ENCODE measurements at places on chromosomes 4 and X. TPM values are rescaled to one million over a fixed set of nuclear protein-coding genes. Genes with fewer than 3 reads are reported as not detected.

- no peak for DNase-seq
Measured at GRCh38 chr4:29711226-29711625, 1008.9 kb upstream of the PCDH7 start.

The ADH1C gene
- 4.6 TPM for total RNA-seq

DNA sequence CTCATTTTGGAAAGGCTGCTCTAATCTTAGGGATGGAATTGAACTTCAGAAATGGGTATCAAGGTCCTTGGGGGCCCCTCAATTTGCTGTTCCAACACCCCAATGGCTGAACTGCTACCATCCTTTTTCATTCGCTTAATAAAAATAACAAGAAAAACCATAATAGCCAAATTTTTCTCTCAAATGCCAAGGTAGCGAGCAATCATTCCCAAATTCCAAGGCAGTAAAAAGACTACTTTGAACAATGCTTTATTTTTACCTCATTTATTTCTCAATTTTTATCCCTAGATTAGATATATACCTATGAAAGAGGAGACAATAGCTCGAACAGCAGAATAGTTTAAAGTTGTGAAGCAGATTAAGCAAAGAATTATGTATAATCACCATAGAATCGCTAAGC lies 323.4 kb upstream of the SLC7A11 start:
- no peak for DNase-seq

The PAGE1 gene
- total RNA-seq: not detected

- DNase-seq: no peak
Measured at GRCh38 chrX:149819371-149819770, 37.6 kb downstream of the MAGEA9 start.

The PRSS12 gene
- total RNA-seq: not detected

DNA sequence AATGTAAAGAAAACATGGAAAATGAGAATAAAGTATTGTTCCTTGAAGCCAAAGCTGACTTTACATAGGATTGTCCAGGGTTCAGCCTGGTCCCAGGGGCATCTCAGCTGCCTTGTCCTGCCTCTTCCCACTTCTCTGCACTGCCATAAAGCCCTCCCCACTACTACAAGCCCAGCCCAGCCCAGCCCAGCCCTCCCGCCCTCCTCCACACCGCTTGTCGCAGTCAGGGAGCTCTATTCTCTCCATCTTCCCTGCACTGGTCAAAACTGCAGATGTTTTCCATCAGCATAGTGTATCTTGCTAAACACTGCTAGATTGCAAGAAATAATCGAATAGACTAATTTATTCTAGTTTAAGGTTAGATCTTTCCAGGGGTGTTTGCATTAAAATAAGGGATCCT lies 100.3 kb downstream of the TENM3 start:
- no peak for DNase-seq

DNA sequence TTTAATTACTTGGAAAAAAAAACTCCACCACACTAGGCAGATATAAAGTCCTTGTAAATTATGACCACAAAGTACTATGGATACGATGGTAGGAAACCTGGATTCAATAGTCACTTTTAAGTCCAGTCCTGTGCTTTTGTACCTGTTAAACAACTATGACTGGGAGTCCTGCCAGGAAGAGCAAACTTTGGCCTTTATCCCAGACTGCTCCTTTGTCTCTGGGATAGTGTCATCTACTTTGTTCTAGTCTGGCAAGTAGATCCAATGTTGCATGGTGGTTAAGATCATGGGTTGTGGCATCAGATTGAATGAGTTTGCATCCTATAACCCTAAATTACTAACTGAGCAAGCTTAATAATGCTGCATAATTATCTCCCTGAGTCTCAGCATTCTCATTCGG lies 175.3 kb upstream of the FGF13 start:
- no peak for DNase-seq

DNA sequence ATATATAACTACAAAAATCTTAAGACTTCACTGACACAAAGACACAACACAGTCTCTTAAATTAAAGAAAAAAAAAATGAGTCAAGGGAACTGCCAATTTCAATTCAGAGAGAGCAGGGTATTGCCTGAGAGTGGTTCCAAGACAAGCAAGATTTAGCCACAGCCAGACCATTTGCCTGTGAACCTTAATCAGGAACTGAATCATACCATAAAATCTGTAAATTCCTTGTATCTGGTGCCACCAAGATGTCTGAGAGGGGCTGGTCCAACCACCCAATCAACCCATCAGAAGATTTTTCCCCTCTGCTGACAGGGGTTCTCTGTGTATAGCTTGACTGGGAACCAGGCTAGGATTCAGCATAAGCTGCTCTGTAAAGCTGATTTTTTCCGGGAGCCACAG lies 159.2 kb downstream of the CPEB2 start:
- no peak for DNase-seq

The EIF2S3 gene
- 60.7 TPM for total RNA-seq

The ADGRL3 gene
- 22.2 TPM for total RNA-seq

The CT45A5 gene
- total RNA-seq: not detected

- DNase-seq: no peak
Measured at GRCh38 chr4:13881892-13882291, 254.4 kb upstream of the BOD1L1 start.

DNA sequence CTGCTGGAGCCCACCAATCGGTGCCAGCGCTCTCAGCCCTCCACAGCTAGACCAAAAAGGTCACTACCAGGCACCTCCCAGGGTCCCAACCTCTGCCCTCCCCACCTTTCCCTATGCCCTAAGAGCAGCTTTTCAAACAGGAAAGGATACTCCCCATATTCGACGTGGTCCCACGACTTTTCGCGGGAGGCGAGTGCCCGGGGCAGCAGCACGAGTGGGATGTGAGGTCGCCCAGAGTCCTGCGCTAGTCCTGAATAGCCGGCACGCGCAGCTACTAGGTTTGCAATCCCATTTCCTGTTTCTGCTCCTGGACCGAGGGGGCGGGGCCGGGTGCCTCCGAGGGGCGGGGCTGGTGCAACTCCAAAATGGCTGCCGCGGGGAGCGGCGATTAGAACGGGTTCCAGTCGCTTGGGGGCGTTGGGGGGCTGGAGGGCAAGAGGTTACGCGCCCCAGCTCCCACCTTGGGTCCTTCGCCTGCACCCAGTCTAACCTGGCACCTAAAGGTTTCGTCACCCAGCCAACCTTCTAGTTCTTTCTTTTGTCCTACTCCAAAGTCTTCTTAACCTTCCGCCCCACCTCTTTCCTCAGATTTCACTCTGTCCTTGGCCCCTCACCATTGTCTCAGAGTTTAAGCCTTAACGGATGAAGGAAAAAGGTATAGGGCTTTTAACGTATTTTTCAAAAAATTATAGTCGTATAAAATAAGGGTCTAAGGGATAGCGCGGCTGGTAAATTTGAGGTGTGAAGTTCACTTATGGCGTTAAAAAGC lies 85.0 kb upstream of the TENT5D start:
- DNase-seq: peak; percentile 65

DNA sequence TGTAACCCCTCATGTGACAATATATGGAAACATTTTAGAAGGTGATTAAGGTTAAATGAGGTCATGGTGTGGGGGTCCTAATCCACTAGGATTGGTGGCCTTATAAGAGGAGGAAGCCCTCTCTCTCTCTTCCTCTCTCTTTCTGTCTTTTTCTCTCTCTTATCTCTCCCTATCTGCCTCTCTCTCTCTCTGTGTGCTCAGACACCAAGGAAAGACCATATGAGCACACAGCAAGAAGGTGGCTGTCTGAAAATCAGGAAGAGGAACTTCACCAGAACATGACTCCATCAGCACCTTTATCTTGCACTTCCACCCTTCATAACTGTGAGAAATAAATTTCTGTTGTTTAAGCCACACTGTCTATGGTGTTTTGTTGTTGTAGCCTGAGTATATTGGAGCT lies 1472.2 kb downstream of the PCDH7 start:
- no peak for DNase-seq

- no peak for DNase-seq
Measured at GRCh38 chr4:114296126-114296525, 302.5 kb upstream of the UGT8 start.

- no peak for DNase-seq
Measured at GRCh38 chrX:119424999-119425398, 25.9 kb downstream of the SLC25A43 start.

- no peak for DNase-seq
Measured at GRCh38 chr4:147777456-147778091, 45.7 kb downstream of the ARHGAP10 start.

DNA sequence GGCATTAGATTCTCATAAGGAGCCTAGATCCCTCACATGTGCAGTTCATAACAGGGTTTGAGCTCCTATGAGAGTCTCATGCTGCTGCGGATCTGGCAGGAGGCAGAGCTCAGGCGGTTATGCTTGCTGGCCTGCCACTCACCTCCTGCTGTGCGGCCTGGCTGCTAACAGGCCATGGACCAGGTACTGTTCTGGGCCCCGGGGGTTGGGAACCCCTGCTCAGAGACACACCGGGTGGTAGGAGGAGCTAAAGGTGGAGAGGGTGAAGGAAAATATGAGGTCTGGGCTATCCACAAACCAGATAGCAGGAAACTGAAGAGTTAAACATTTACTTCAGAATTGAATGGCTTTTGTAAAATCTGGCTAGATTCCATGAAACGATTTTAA lies 5.9 kb upstream of the F11 start:
- DNase-seq: no peak

DNA sequence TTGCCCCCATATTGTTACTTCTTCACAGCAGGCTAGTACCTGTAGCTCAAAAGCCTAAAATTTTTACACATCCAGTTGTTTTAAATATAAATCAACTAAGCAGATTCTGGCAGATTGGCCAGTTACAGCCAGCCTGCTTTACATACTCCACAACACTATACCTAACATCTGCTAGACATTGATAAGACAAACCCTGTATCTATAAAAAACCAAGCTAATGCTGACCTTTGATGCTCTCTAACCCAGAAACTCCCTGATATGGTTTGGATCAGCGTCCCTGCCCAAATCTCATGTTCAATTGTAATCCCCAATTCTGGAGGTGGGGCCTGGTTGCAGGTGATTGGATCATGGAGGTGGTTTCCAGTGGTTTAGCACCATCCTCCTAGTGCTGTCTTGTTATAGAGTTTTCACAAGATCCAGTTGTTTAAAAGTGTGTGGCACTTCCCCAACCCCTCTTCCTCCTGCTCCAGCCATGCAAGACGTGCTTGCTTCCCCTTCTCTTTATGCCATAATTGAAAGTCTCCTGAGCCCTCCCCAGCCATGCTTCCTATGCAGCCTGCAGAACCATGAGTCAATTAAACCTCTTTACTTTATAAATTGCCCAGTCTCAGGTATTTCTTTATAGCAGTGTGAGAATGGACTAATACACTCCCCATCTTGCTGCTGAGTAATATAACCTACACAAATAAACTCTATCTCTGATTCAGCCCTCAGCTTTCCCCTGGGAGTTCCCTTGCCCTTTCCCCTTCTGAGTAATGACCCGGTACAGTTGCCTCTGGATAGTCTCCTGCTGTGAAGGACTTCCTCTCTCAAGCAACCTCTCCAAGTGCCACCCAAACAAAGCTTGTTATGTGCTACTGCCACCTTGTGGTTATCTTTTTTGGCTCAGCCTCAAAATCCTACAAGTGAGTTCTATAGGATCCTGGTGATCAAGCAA lies 39.6 kb downstream of the ZCCHC13 start:
- peak; percentile 77 for DNase-seq

The FGB gene
- 37.0 TPM for total RNA-seq

The TDO2 gene
- total RNA-seq: 0.21 TPM

GRCh38 chr4:86675548-86675947 lies 81.4 kb downstream of the PTPN13 start:
- no peak for DNase-seq

- peak; percentile 21 for DNase-seq
Measured at GRCh38 chr4:15149839-15150592, 147.7 kb downstream of the CPEB2 start.

DNA sequence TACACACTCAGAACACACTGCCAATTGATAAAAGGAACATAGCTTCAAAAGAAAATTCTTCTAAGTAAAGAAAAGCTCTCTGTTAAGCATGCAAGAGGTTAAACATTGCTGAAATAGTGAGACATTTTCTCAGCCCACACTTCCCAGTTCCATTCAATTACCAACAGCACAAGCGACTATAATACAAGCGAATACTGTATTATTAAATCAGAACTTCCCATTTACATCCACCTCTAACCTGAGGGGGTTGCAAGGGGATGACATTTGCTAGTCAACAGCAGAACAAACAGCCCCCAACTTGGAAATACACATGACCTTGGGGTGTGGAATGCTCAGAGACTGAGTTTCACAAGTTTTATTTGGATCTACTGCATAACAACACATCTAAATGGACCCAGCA lies 1.1 kb downstream of the FSTL5 start:
- no peak for DNase-seq

The TCEAL6 gene
- not detected for total RNA-seq

DNA sequence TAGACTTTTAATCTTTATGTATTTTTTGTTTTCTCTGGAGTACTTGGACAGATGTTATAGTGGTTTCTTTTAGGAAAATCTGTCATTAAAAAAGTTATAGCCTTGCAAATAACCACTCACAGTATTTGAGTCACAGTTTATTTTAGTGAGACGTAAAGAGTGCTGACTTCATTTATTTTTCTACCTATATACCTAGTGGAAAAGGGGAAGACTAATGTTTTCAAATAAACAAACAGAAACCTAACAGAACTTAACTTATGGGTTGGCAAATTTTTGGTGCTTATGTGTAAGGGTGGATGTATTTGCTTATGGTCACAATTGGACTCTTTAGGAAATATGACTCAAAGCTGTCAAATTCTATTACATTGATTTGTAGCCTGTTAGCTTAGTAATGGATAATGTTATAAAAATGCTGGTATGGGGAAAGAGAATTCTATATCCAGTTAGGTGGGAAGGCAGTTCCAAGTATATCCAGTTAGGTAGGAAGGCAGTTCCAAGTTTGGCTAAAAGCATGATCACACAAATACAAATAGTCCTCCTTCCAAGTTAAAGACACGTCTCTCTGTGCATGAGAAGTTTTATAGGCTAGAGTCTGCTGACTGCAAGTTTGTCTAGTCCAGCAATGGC lies 61.9 kb downstream of the SLC9A6 start:
- no peak for DNase-seq

The TMPRSS11F gene
- not detected for total RNA-seq

DNA sequence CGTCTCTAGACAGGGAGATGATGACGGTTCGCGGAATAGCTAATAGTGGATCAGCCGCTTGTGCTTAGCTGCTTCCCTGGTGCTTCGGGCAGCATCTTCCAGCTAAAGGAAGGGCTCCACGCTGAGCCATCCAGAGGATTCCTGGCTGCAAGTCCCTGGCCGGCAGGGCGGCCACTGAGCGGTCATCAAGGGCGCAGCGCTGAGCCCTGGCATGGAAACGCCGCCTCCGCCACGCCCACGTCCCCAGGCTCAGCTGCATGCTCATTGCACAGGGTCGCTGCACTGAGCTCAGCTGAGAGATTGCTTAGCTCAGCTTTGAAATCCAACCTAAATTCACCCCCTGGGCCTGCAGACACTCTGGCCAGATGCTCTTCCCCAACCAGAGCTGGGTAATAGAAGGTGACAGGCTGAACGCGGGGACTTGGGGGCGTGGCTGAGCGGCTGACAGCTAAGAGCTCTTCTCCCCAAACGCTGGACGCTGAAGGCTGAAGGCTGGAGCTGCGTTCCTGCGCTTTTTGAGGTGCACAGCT lies 118.2 kb upstream of the KIT start:
- peak; percentile 64 for DNase-seq
